ENCODE measurements at places on chromosomes 13 and 19.

GRCh38 chr13:114140906-114141250, 8.5 kb upstream of the RASA3 start:
- DNase-seq = no peak

- no peak for DNase-seq
These were observed 11.8 kb upstream of the HMGB1 start for GRCh38 chr13:30477346-30478195.

DNA sequence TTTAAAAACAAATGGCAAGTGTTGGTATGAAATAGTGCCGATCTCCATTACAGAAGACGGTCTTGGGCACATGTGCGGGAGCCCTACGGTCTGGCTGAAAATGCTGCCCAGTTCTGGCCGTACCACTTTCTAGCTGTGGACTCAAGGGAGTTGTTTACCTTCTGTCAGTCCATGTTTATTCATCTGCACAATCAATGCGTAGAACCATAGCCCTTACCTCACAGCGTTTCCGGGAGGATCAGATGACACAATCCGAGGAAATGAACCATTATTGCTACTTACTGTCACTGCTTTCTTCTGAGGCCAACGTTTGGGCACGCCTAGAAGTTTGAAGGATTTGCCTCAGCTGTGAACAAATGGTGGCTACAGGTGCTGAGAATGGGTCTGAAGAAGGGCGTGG, 31.2 kb downstream of the GADD45B start:
- DNase-seq = no peak

DNA sequence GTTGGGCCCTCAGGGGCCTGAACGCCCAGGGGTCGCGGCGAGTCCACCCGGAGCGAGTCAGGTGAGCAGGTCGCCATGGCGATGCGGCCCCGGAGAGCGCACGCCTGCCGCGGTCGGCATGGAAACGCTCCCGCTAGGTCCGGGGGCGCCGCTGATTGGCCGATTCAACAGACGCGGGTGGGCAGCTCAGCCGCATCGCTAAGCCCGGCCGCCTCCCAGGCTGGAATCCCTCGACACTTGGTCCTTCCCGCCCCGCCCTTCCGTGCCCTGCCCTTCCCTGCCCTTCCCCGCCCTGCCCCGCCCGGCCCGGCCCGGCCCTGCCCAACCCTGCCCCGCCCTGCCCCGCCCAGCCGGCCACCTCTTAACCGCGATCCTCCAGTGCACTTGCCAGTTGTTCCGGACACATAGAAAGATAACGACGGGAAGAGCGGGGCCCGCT, at the start of gene CCNA1:
CCNA1 (plus strand) TSS at position 390 of the 439 bp plus-strand sequence. CDS start 562 bp downstream, outside the sequence.
- no peak for DNase-seq

- DNase-seq = no peak
These were observed 2.8 kb downstream of the FAM124A start for GRCh38 chr13:51225029-51225428.

DNA sequence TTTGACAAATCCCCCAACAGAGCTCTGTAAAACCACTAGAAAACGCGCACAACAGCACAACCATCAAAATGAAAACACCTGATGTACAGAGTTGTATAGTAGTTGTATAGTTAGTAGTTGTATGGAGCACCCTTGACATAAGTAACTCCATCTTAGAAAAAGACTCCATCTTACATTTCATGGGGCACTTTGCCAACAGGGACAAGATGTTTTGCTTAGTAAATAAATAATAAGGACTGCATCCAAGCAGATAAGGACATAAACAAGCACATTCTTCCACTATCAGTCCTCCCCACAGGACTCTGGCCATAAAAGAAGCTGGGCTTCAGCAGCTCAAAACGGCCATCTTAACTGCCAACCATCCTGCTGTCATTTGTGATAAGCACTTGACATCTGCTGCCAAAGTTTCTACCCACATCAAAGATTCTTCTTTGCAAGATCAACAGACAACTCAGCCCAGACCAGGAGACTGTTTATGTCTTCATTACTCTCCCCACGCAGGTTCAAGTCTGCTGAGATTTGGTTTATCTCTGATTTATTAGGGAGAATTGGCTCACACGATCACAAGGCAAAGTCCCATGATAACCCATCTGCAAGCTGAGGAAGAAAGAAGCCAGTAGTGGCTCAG, 20.7 kb upstream of the ZNF331 start:
- no peak for DNase-seq

DNA sequence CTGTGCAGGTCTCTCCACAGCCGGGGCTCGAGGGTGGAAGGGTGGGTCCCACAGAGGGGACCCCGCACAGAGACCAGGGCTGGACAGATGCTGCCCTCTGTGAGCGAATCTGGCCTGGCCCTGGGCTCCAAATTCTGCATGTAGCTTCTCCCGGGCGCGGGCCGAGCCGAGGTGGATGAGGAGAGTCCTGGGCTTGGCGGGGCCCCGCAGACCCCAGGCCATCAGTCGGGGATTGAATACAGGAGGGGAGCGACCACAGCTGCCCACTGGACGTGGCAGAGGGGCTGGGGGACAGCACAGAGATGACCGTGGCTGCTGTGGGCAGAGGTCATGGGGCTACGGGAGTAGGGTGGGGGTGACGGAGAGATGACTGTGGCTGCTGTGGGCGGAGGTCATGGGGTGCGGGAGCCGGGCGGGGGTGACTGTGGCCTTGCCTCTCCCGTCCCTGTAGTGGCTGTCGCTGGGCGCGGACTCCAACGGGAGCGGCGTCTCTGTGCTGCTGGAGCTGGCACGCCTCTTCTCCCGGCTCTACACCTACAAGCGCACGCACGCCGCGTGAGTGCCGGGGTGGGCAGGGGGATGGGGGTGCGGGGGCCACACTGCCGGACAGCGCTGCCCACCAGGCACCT, 15.5 kb downstream of the NCLN start:
- DNase-seq = no peak

DNA sequence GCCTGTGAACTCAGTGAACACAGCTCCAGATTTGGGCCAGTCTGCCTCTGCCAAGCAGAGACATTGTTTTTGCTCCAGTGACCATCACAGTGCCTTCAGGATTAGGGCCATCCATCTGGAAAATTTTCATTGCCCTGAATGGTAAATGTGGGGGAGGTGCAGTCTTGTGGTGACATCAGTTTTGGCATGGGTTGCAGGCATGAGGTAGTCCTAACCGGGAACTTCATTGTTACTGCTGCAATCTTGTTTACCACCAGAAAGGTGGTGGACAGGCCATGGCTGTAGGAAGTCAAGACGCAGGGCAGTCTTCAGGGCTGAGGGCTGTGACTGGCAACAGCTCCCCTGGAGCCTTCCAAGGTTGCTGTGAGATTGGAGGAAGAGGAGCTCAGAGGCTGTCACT, 55.2 kb downstream of the SPATA13 start:
- DNase-seq = no peak

DNA sequence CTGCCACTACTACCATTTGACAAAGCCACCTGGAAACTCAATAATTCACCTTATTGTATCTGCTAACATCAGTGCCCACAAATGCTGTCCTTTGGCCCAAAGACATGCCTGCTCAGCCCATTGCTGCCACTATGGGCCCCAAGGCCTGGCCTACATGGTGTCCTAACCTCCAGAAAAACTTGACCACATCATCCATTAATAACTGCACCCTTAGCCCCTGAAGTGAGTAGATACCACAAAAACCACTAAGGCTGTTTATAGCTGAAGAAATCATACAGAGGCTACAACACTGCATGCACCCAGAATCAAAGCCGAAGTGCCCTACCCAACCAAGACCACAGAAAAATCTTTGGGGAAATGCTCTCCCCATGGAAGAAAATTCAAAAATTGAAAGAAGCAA, 932.8 kb upstream of the SLITRK6 start:
- DNase-seq = no peak

- DNase-seq = no peak
These were observed 1.7 kb upstream of the SMAD9 start for GRCh38 chr13:36921631-36922301.

DNA sequence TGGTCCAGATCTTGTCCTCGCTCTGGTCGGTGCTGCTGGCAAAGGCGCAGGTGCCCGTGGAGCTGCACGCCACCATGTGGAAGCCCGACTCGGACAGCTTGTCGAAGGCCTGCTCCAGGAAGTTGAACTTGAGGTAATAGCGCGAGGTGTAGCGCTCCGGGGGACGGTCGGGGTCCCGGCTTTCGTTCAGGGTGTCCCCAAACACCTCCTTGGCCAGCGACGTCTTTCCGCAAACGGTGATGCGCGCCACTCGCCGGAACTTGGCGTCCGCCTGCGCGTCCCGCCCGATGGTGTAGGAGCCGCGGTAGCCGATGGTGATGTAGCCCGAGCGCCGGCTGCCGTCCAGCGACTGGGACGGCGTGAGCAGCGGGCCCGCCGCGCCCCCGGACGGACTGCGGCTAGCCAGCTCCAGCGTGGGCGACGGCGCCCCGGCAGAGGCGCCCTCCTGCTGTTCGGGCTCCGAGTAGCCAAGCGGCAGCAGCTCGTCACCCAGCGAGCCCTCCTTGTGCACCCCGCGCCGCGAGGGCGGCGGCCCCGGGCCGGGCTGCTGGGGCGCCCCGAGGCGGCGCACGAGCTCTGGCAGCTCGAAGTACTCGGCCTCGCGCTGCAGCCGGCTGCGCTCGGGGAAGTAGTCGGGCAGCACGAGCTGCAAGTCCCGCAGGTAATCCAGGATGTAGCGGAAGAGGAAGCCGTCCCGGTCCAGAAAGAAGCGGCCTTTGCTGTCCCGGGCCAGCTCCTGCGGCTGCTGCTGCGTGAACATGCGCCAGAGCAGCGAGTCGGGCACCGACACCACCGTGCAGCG, 801 bp downstream of the KCTD12 start:
- DNase-seq = peak; percentile 67

DNA sequence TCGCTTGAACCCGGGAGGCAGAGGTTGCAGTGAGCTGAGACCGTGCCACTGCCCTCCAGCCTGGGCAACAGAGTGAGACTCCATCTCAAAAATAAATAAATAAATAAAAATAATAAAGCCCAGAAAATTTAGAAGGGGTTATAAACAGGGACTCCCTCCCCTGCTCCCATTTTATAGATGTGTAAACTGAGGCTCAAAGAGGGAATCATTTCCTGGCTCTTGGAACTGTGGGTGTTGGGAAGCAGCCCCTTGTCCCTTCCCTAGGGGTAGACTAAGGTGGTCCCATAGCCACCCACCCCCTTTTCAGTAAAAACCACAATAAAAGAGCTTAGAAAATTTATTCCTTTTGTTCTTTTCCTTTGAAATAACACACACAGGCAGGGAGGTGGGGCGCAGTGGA, 6.2 kb upstream of the SLC25A41 start:
- DNase-seq = no peak

- DNase-seq = no peak
These were observed 94.5 kb upstream of the MRI1 start for GRCh38 chr19:13669780-13670355.

DNA sequence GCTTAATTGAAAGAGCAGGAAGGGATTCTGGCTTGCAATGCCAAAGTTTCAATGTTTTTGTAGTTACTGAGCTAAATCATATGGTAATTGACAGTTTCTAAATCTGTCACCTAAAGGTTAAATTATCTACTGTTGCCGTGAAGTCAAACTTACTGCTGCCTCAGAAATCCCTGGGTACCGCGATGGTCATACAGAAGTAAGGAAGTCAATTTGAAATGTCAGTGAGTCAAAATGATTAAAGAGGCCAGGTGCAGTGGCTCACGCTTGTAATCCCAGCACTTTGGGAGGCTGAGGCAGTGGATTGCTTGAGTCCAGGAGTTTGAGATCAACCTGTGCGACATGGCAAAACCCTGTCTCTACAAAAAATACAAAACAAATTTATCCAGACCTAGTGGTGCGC, 48.8 kb upstream of the TPM4 start:
- no peak for DNase-seq

- no peak for DNase-seq
These were observed 1.7 kb downstream of the CLC start for GRCh38 chr19:39736088-39736487.

All from KG1 (cell line).